ENCODE measurements at places on chromosomes 7 and 10.

- no peak for DNase-seq
Observed at GRCh38 chr7:142795339-142795863, 24.6 kb downstream of the PRSS2 start.

DNA sequence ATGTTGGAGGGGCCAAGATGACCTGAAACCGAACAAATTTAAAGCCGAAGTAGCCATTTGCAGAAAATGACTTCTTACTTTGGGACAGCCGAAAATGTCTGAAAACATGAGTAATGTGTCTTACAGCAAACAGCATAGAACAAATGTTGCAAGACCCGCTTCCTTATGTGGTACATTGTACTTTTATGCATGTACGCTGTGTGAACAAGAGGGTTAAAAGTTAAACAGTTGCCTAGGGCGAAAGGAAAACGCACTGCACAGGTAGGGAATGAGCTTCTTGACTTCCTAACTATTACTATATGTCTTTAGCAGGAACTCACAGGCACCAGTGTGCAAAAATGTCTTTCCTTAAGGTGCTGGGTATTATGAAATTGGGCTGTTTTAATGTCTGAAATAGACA, 303.5 kb upstream of the MGMT start:
- no peak for DNase-seq

GRCh38 chr10:72272689-72273409, 875 bp upstream of the DDIT4 start:
- DNase-seq: peak; percentile 91

DNA sequence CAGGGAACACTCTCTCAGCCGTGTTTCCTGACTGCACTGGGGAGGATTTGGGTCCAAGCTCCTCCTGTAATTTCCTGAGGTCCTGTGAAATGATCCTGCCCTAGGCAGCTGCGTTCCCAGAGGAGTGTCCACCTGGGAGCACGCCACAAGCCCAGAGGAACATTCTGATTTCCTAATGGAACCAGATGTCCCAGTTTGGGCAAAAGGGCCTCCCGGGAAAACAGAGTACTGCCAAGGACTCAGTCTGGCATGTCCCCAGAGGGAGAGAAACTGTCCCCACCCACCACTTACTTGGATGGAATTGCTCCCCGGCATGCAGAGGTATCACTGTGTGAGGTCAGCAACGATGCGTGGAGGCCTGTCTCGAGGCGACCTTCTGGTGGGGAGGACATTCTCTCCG, 34.5 kb downstream of the ASB13 start:
- no peak for DNase-seq

DNA sequence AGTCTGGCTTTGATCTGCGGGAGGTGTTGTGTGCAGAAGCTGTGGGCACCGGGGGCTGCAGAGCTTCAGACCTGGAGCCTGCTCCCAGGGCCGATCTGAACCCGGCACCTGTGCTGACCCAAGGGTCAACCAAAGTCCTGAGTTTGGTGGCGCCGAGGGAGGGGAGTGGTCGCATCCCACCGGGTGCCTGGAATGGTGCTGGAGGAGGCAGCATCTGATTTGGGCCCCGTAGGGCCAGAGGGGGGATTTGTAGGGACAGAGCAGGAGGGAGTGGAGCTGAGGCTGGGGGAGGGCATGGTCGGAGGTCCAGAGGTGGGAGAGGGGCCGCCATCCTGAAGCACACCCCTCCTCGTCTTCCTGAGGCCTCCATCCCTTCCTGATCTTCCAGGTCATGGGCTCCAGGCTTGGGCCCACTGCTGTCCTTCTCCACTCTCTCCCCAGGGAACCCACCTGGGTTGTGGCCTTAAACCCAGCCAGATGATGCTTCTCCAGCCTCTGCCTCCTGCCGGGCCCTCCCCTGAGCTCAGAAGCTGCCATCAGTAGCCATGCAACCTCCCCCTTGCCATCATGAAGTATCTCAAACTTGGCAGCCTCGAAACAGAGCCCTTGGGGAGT, 112.9 kb downstream of the LHPP start:
- peak; percentile 53 for DNase-seq

- no peak for DNase-seq
Observed at GRCh38 chr7:150753239-150753638, 16.0 kb downstream of the GIMAP5 start.
